ENCODE measurements at places on chromosomes 5 and 9. TPM values are rescaled to one million over a fixed set of nuclear protein-coding genes. Genes with fewer than 3 reads are reported as not detected.
A peak's percentile ranks its signal among the peaks of the same experiment; 100 is the strongest.

DNA sequence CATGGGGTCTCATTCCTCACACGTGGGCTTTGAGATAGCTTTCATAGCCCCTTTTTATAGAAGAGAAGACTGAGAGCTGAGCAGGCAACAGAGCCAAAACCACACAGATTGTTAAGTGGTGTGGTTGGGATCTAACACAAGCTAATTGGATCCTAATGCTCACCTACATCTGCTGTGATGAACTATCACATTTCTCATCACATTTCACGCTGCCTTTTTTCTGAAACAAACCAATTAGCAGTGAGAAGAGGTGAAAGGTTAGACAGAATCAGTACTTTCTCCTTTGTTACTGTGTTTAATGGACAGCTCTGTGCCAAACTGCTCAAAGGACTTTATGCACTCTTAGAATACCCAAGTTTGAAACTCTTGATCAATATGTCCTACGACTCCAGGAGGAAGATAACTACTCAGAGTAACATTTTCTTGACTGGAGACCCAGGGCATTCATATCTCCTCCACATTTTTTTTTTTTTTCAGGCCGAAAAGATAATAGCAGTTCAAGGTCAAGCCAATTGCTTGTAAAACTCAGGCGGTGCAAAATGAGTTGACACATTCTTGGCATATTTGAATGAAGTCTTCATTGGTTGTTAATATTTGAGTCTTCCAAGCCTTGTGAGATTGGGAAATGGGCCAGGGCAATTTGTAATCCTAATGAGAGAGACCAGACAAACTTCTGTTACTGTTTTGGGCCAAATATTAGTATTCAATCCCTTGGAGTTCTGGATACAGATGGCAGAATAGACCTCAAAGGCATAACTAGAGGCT lies 138.4 kb downstream of the KCTD16 start:
- no peak for DNase-seq

- DNase-seq: no peak
Measured at GRCh38 chr9:94928691-94929368, 202.3 kb downstream of the AOPEP start.

GRCh38 chr5:180802325-180803180 lies at the start of gene MGAT1:
TSS of gene MGAT1 (minus strand) at chr5:180802806. CDS start at chr5:180792971, 9,835 bp downstream.
- peak; percentile 91 for DNase-seq

GRCh38 chr5:14250748-14251701 lies 107.9 kb downstream of the TRIO start:
- no peak for DNase-seq

GRCh38 chr5:81912933-81913332 lies 58.9 kb upstream of the ATG10 start:
- DNase-seq: no peak

LOX gene
- 7.5 TPM for total RNA-seq

DNA sequence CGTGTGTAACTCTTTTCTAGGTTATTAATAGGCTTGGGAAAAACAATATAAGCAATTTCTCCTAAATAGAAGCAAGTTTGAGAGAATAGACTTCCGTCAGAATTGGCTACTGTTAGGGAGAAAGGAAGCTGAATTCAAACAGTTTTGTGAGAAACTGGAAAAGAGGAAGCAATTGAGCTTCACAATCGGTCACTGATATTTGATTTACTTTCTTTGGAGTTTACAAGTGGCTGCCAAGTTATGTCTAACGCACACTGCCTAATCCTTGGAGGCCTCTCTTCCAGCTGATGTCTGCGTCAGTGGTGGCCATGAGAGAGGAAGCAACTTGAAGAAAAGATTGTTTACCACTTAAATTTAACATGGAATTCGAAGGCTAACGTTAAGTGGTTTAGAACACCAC lies 319.5 kb downstream of the ADGRV1 start:
- peak; percentile 61 for DNase-seq

DNA sequence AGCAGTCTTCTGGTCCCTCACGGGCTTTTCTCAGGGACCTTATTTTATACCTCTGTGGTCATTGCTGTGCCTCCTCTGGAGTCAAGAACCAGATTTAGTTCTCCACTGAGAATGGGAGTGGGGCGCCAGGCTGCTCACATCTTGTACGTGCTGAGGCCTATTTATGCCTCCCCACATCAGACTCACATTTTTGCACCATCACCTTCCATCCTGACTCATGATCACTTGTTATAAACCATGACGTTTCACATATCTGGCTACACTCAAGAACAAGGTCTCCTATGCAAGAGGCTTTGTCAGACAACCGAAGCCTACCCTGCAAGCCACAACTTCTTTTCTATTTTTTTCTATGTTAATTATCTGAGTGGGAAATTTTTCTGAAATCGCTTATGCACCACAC lies 10.7 kb downstream of the PRUNE2 start:
- DNase-seq: no peak

DNA sequence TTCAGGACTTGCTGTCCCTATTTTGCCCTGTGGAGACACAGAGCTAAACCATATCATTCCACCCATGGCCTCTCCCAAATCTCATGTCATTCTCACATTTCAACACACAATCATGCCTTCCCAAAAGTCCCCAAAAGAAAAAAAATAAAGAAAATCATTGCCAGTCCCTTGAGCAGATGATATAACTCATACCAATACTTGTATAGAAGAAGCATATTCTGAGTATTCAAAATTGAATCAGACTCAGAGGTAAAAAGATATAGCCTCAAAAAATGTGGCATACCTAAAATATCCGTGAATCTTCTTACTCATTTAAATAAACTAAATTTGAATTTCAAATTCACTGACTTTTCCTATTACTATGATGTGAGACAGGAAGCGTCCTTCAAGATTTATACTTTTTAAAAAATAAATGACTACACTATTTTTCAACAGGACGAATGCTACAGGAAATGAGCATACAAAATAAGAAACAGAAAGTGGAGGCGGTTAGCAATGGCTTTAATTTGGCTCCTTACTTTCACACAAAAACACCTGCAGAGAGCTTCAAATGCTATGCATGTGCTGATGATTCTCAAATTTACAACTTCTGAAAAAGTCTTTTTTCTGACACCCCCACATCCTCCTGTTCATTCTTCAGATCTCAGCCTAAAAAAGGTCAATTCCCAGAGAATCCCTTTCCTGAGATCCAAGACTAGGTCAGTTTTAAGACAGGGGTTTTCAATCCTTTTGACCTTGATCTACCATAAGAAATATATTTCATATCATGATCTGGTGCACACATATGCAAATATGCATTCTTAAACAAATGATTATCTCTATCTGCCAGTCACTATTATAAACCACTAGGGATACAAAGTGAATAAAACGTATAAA lies 39.6 kb upstream of the DMXL1 start:
- DNase-seq: no peak

DMRTA1 gene
- 0.30 TPM for total RNA-seq

DNA sequence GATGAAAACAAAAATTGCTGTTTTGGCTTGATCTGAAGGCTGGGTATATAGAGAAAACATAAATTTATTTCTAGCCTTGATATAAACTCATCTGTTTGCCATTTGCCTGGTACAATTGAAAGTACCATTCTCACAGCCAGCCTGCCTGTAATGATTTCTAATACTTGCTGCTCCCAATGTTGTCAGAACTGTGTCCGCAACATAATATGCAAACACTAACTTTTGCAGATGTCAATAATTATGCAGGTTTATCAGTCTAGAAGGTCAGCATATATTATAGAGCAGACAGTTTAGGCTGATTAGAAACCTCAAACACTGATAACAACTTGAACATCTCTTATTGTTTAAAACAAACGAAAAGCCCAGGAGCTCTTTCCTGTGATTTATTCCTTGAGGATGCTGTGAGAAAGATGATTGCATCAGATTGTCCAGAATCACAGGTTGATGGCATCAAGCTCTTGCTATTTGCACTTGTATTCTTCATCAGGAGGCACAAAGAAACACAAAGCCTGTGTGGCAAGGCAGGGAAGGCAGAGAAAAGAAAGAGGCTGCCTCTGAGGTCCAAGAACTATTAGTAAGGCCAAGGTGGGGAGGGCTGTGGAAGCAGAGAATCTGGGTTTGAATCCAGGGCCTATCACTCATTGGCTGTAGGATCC lies 21.4 kb upstream of the HMHB1 start:
- no peak for DNase-seq

DNA sequence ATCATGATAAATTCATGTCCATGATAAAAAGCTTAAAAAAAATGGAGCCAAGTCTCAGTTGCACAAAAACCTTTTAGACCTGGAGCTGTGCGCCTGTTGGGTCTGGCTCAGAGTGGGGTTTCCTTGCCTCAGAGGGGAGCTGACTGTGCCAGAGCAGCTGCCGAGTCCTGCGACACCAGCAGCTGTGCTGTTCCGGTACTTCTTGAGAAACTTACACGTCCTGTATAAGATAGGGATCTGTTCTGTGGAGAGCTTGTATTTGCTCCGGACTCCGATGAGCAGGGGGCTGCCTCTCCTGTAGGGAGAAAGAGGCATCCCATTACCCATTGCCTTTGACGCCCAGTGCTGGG lies 28.6 kb downstream of the GFPT2 start:
- no peak for DNase-seq

DBH gene
- not detected for total RNA-seq

DNA sequence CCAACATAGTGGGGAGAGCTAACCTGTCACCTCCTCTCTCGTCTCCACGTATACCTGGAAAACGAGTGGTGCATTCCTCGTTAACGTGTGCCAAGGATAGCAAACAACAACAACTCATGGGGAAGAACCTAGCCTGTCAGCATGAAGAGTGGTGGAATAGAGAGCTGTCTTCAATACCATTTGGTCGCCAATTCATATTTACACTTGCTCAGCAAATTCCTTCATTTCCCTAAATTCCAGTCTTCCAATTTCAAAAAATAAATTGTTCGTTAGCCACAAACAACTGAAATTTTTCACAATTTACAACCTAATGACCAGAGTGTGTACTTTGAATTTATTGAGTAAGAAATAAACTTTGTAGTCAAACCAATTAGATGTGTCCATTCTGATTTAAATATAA lies 344.8 kb downstream of the NTRK2 start:
- DNase-seq: no peak

CREBRF gene
- total RNA-seq: 33.4 TPM

DNA sequence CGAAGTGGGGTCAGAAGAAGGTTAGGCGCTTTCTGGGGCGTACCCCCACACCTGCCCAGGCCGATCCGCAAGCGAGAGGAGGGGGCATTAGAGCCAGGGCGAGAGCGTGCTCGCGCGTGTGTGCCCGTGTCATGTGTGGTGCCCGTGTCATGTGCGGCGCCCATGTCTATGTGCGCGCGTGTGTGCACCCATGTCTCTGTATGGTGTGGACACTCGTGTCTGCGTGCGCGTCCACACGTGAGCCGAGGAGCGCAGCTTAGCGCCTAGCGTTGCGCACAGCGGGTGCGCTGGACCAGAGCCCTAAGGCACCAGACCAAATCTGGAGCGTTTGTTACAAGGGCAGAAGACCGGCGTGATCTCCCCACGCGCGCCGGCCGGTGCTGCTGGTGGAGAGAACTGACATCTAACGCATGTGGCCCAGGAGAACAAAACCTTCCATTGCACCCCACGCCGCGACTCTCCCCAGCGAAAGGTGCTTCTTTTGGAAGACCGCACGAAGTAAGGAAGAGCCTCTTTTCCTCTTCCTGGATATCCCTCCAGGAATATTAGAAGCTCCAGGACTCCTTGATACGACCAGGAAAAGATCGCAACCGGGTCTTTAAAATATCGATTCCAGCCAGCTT lies 644 bp downstream of the NIM1K start:
- DNase-seq: peak; percentile 29

LMAN2 gene
- 96.8 TPM for total RNA-seq

DNA sequence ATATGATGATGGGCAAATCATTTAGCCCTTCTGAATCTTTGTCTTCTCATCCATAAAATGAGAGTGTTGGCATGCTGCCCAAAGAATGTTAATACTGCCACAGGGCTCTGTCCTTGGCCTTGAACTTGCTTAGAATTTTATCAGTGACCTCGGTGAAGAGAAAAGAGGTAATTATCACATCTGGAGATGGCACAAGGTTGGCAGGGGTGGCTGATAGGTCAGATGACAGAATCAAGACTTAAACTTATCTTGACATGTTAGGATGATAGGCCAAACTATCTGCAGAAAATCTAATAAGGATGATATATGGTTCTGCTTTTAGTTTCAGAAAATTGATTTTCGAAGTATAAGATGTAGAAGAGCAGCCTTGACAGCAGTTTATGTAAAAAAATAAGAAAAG lies 599.1 kb upstream of the CLINT1 start:
- DNase-seq: no peak

- peak; percentile 57 for DNase-seq
Measured at GRCh38 chr9:136328011-136328621, 777 bp downstream of the GPSM1 start.

GRCh38 chr5:181205761-181206649 lies 1.0 kb upstream of the TRIM7 start:
- peak; percentile 61 for DNase-seq

- no peak for DNase-seq
Measured at GRCh38 chr5:82100303-82101077, 128.7 kb downstream of the ATG10 start.

DNA sequence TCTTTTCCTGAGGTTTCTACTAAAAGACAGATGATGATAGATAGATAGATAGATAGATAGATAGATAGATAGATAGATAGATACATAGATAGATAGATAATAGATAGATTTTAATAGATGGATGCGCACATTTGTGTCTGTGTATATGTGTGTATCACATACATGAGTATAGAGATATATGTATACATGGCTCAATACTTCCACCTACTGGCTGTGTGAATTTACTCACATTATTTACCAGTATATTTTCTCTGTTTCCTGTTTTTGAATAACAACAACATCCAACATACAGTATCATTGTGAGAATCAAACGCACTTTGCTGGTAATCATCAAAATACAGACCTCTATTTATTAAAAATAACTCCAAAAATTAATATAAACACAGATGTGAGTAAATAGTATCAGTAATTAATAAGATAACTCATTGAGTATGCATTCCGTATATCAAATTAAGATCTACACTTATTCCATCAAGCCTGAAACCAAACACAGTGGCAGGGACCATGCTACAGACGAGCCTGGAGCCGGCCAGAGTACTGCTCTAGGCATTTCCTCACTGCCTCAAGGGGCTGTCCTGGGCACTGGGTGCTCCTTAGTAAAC lies 338.0 kb downstream of the SEMA5A start:
- no peak for DNase-seq

GRCh38 chr5:141640698-141641097 lies 3.9 kb downstream of the RELL2 start:
- DNase-seq: no peak

DNA sequence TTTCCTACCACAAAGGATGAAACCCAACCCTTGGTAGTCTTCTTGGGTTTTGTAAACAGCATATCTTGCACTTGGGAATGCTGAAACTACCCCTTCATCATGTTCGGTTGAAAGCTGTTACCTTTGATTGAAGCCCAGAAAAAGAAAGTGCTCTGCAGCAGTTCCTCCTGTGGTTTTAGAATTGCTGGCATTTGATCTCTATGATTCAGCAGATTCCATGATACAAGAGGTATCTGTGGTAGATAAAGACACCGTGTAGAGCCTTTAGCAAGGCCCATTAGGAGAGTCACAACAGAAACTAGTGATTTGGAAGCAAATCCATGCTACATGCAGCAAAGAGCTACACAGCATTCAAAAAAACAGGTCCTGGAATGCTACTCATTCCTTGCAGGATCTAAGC lies 557.0 kb downstream of the TLE1 start:
- no peak for DNase-seq
